Activated CD8-positive, alpha-beta memory T cell treated with anti-CD3 and anti-CD28 coated beads for 48 hours (primary cell): ENCODE measurements at places on chromosomes 5 and 9.
A peak's percentile ranks its signal among the peaks of the same experiment; 100 is the strongest.

- DNase-seq = no peak
Measured at GRCh38 chr5:6833406-6833805, 120.2 kb downstream of the TENT4A start.

- DNase-seq = no peak
Measured at GRCh38 chr5:179413086-179413690, 67.9 kb upstream of the ADAMTS2 start.

DNA sequence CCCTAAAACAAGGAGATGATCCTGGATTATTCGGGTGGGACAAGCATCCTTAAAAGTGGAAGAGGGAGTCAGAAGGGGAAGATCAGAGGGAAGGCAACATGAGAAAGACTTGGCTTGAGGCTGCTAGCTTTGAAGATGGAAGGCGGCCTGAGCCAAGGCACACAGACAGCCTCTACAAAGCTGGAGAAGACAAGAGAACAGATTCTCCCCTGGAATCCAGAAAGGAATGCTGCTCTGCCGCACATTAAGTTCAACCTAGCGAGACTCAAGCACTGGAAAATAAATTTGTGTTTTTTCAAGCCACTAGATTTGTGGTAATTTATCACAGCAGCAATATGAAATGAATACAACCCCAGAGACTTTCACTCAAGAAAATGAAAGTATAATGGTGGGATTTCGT lies 17.9 kb downstream of the SLC36A3 start:
- no peak for DNase-seq

- no peak for DNase-seq
Measured at GRCh38 chr9:126719618-126720031, 85.2 kb upstream of the ZBTB43 start.

- no peak for DNase-seq
Measured at GRCh38 chr9:6759185-6759977, 1.6 kb downstream of the KDM4C start.

- DNase-seq = no peak
Measured at GRCh38 chr9:104802110-104802509, 38.2 kb downstream of the NIPSNAP3B start.

- no peak for DNase-seq
Measured at GRCh38 chr5:112574536-112574935, 155.5 kb upstream of the EPB41L4A start.

- no peak for DNase-seq
Measured at GRCh38 chr9:129568560-129569501, 52.1 kb downstream of the C9orf50 start.

- no peak for DNase-seq
Measured at GRCh38 chr5:134020188-134020587, 15.4 kb upstream of the VDAC1 start.

- DNase-seq = peak; percentile 31
Measured at GRCh38 chr9:130680836-130681768, 12.5 kb upstream of the EXOSC2 start.

DNA sequence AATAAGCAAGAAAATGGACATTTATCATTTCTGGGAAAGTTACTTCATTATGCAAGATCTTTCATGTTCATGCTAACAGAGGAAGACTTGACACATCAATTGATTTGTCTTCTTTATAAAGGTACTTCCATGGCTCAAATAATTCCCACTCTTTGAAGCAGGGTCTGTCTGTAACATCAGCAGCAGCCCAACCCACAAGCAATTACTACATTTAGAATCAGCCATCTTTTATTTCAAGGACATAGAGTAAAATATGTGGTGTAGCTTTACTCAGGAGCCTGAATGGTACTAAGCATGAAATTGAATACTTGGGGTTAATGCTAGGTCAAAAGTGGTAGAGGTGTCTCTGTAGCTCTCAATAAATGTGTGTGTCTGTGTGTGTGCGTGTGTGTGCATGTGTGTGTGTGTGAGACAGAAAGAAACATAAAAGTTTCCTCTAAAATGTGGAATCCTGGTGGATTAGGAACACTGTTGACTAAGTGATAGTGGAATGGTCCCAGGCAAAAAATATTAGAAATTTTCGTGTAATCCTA lies 581.1 kb downstream of the CAAP1 start:
- DNase-seq = no peak

GRCh38 chr9:19009391-19009965 lies 23.5 kb downstream of the SAXO1 start:
- DNase-seq = no peak

DNA sequence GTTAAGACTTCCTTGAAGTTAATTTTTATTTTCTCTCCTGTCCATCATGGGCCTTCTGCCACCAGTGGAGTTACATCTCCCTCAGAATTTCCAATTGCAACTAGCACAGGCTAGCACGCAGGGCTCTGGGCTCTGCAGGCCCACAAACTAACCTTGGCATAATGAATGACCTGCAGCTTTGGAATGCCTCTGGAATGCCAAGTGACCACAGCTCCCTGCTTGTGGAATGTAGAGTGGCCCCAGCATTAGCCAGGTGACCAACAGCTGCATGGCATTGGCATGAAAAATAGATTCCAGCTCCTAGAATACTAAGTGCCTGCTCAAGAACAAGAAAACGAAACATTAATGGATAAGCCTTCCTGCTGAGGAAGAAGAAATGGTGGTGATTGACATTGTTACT lies 726.1 kb downstream of the BRINP1 start:
- DNase-seq = no peak

- no peak for DNase-seq
Measured at GRCh38 chr5:129465776-129466344, 5.8 kb downstream of the ADAMTS19 start.

DNA sequence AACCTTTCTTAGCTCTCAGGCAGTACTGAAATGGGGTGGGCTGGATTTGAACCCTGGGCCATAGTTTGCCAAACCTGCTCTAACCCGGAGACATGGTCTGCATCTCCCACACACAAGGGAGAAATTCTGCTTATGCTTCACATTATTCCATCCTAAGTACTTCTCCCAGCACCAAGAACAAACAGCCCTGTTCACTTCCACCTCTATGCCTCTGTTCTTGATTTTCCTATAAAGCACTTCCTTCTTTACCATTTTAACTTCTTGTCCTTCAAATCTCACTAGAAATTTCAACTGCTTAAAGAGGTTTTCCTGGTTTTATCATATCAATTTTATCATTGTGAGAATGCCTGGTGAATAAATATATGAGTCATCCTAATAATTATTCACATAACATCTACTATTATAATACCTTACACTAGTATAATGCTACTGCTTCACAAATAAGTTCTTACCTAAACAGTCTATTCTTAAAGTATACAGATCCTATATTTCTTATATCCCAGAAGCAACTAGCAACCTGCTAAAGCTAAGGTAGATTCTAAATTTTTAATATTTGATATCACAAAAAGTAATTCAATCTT lies 12.7 kb downstream of the FEM1C start:
- no peak for DNase-seq

- DNase-seq = no peak
Measured at GRCh38 chr5:171115519-171115918, 193.5 kb upstream of the TLX3 start.

GRCh38 chr9:120435091-120435490 lies 144.9 kb downstream of the CDK5RAP2 start:
- no peak for DNase-seq
